ENCODE measurements at places on chromosomes 7 and 10. TPM values are rescaled to one million over a fixed set of nuclear protein-coding genes. Genes with fewer than 3 reads are reported as not detected.

Gene PMS2
- total RNA-seq, result 27.2 TPM

Gene HOXA3
- total RNA-seq, result 21.2 TPM

Gene GJD4
- total RNA-seq, result not detected

Gene TCF7L2
- 72.3 TPM for total RNA-seq

Gene SLC29A3
- total RNA-seq, result 1.9 TPM

Gene ANXA8
- not detected for total RNA-seq

Gene PPP1R9A
- total RNA-seq, result 4.7 TPM

Gene IL6
- 0.94 TPM for total RNA-seq

Gene VWDE
- 1.3 TPM for total RNA-seq

Gene BAZ1B
- 48.7 TPM for total RNA-seq

Gene SPDYE11
- total RNA-seq, result not detected

Data from Peyer's patch (tissue), 4 donors.